ENCODE measurements at places on chromosomes 12 and 14.

GRCh38 chr12:10749700-10750384 is 26.7 kb upstream of the YBX3 start:
- peak; percentile 82 for DNase-seq

GRCh38 chr12:47686645-47687240 is 19.1 kb downstream of the RPAP3 start:
- peak; percentile 34 for DNase-seq

- no peak for DNase-seq
These were observed 92.5 kb upstream of the NAP1L1 start for GRCh38 chr12:76176940-76177339.

DNA sequence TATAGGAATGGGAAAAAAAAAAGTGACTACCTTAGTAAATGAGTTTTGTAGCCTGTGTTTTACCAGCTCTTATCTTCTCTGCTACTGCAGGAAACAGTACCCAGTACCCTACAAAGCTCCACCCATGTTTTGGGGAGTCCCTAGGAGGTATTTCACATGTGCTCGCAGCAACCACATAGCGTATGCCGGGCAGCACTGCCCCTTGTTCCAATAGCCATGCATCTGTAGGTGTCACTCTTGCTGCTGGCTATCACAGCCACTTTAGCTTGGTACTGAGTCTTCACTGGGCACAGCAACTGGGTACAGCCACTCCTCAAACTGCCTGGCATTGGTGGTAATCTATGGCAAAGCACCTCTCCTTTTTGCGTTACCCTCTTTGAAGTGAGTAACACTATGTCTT is 2.0 kb upstream of the MDM1 start:
- no peak for DNase-seq

- DNase-seq = no peak
These were observed 25.2 kb downstream of the SRGAP1 start for GRCh38 chr12:63869656-63870055.

DNA sequence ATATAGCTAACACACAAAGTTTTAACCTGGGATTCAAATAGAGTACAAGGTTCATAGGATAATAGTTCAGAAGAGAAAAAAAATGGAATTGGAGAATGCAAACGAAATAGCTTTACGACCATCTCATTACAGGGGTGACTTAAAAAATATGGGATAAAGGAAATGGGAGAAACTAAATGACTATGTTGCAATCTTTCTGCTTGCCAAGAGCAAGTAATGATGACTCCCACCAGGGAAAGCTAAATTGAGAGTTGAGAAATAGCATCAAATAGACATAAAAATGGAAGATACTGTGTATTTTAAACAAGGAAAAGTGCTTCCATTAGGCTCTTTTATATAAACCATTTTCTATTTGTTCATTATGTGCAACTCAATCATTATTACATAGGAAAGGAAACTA is 155.7 kb upstream of the ATXN7L3B start:
- no peak for DNase-seq

DNA sequence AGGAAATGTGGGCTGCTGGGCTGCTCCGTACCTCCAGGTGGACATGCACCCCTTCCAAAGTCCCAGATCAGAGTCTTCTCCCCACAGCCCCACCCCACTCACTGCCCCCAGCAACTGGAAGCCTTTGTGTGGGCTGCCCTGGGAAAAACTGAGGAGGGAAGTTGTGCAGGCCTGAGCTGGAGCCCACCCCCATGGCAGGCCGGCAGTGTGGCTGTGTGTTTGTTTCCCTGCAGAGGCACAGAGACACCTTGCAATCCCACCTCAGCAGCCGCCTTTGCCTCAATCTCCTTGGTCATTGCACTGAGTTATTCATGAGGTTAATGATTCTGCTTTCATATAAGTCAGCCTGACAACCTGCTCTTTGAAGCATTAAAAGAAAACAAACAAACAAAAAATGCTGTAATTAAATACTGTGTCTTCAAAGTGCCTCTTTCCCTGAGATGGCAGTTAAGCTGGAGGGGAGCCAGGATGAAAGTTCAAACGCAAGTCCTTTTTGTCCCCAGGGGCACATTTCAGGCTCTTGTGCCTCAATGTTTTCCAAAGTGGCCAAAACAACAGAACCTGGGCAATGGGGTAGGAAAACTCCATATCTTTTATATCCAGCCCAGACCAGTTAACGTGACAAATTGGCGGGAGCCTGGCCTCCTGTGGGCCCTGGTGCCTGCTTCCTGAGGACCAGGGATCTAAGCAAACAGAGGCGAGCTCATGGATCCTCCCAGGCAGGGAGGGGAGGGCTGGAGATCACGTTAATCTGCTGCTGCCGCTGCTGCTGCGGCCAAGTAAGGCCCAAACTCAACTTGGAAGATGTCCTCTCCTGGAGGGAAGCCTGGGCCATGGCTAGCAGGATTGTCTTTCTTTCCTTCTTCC is 51.9 kb upstream of the TSPAN11 start:
- no peak for DNase-seq
